WERI-Rb-1 (cell line): ENCODE measurements at places on chromosomes 2 and 18.

GRCh38 chr2:95301876-95302641, 4.9 kb downstream of the KCNIP3 start:
- no peak for DNase-seq

DNA sequence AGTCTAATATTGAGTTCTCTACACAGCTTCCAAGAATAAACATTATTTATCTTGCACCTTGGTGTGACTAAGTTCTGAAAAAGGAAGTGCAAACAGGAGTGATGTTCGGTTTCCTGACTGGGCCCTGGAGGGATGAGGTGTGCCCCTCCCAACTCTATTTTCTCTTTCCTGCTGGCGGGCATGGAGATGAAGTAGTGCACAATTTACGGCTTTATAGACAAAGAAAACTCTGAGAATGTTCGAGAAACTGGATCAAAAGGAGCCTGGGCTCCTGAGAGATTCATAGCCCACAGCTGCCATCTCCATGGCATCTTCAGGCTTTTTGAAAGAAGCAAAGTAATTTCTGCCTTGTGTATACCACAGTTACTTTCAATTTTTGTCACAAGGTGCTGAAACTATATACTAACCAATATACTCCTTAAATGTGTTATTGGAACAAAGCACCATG, 22.3 kb downstream of the LRATD1 start:
- DNase-seq = no peak

- no peak for DNase-seq
Observed at GRCh38 chr18:2656981-2657512, 1.5 kb downstream of the SMCHD1 start.

- no peak for DNase-seq
Observed at GRCh38 chr2:29367986-29368658, 252.9 kb downstream of the CLIP4 start.

DNA sequence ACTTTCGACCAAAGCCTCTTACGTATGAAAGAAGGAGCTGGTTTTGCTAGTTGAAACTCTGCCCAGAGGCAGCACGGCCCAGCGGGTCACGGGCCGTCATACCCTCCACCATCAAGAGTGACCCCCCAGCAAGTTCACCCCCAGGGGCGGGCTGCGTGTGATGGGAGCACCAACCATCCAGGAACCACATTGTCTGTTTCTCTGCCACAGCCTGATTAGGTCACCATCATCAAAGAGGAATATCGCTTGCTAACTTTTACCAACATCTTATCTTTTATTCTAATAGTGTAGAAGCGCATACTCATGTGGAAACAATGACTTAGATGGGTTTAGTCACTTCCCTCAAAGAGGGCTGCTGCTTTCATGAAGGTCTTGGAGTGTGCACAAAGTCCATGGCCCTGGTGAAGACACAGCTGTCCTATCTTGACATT, 116.6 kb upstream of the SMIM21 start:
- no peak for DNase-seq

GRCh38 chr2:100981011-100981410, 21.1 kb upstream of the RPL31 start:
- DNase-seq = no peak

DNA sequence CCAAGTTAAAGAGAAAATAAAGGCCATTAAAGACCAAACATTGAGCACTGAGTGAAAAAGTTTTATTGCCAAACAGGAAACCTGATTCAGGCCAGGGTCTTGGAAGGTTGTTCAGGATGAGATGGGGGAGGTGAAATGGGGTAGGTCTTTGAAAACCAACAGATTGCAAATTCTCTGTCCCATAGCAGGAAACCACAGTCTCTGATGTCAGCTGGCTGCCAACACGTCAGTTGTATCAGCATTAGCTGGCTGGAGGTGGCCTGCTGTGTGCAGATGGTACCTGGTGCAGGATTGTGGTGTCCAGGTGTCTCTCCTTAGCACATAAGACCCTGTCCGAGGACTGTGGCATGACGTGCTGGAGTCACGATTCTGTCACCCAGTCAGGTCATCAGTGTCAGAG, 106.3 kb downstream of the MSH2 start:
- peak; percentile 69 for DNase-seq

- no peak for DNase-seq
Observed at GRCh38 chr18:58662118-58662517, 9.1 kb upstream of the MALT1 start.
